CMK (cell line): ENCODE measurements at places on chromosomes 7 and 10.

GRCh38 chr7:20539201-20539600, 76.3 kb upstream of the ABCB5 start:
- DNase-seq: peak; percentile 15

GRCh38 chr10:51137756-51138529, 63.7 kb downstream of the PRKG1 start:
- no peak for DNase-seq

DNA sequence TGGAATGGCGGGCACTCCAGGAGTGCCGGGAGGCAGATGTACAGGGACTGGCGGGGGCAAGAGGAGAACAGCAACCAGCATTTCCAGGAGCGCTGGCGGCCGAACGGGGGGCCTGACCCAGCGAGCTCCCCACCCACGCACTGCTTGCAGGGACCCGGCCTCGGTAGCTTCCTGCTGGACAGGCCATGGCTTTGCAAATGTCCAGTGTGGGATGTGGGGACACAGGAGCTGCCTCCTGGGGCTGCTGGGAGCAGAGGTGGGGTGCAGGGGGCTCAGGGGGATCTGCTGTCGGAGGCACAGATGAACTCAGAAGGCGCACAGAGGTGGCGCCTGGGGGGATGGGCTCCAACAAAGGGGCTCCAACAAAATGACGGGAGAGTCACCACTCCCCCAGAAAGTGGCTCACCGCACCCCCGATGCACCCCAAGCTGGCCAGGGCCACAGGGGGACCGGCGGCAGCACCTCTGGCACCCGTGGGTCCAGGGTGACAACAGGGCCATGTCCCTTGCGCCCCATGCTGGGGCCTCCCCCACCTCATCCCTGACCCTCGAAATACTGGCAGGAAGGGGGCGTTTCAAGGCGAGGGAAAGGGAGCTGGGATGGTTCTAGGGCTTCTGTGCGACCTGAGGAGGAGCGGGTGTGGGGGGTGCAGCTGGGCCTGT, 41.1 kb downstream of the AP5Z1 start:
- no peak for DNase-seq

DNA sequence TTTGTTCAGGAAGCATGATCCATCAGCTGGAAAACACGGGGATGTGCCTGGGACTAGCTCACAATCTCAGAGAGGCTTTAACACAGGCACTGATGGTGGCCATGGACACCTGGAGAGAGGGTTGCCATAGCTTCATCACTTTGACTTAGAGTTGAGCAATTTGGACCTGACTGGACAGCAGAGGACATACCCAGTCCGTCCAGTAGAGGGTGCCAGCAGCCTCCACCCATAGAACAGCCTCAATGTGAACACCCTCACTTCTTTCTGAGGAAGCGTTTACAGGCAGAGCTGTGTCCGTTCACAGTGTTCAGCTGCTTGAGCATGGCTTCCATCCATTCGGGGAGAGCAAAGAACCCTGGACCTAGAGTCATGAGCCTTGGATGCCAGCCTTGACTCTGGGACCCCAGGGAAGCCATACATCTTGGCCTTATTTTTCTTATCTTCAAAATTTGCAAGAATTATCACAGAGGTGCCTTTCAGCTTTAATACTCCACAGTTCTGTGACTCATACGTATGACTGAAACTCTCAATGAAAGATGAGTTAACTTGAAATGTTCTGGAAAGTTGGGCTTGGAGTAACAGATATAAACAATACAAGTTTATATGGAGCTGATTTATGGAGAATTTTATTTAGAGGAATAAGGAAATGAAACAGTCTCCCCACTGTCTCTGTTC, 302.9 kb upstream of the PODXL start:
- DNase-seq: peak; percentile 18

DNA sequence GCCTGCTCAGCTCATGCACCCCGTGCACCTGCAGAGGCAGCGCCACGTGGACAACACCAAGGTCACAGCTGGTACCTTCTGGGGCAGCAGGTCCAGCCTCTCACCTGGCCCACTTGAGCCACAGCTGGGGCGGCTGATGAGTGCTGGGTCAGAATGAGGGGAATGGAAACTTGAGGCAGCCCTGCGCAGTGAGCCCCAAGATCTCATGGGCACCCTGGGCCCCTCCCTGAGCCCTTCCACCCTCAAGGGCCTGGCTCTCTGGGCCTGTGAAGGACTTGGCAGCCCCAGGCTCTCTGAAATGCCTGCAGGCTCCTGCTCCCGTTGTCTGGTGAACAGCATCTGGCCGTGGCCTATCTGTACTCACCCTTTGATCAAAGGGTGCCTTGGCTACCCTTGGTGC, 112.7 kb downstream of the TCERG1L start:
- DNase-seq: no peak

DNA sequence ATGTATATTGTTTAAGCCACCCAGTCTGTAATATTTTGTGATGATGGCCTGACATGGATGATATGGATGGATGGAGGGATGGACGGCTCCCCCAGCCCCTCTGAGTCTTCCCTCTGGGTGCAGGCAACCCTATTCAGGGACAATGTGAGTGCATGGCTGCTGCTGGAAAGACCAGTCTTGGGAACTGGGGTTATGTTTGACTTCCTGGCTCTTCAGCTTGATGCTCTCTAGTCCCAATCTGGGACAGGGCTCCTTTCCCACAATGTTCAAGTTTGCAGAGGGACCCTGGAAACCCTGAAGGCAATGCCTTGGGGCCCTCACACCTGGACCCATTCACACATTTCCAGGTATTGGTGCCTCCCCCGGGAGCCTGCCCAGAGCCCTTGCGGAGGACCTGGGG, 52.3 kb upstream of the RET start:
- DNase-seq: no peak

DNA sequence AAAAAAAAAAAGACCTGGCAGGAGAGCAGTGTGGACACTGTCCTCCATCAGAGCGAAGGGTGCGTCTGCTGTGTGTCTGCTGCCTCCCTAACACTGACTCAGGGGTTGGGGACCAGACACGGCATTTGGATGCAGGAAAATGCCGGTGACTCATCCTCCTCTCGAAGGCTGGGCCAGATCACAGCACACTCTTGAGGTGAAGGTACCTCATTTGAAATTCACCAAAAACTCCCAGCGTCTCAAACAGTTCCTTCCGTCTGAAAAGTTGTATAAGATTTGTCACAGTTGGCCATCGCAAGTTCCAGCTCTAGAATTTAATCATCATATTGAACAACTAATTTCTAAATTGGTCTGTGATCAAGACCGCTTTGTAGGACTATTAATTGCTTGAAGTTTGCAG, 118.1 kb upstream of the LYZL2 start:
- DNase-seq: no peak

GRCh38 chr7:100372694-100373093, 593 bp upstream of the PILRA start:
- DNase-seq: no peak

DNA sequence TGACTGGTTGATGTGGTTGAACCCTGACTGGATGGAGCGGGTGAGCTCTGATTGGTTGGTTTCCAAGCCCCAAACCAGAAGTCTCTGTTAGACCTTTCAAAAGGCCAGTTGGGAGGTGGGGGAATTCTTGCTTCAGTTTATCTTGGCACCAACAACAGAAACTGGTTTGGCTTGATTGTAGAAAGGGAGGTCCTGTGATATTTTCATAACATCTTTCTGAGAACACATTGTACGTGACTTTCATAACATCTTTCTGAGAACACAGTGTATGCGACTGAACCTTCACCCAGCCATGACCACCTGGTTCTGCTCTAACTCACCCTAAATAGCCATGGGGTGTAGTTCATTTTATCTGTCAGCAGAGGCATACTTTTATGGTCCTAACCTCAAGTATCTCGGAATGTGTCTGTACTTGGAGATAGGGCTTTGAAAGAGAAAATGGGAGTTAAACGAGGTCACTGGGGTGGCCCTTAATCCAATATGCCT, 88.3 kb downstream of the GALNT17 start:
- DNase-seq: no peak

DNA sequence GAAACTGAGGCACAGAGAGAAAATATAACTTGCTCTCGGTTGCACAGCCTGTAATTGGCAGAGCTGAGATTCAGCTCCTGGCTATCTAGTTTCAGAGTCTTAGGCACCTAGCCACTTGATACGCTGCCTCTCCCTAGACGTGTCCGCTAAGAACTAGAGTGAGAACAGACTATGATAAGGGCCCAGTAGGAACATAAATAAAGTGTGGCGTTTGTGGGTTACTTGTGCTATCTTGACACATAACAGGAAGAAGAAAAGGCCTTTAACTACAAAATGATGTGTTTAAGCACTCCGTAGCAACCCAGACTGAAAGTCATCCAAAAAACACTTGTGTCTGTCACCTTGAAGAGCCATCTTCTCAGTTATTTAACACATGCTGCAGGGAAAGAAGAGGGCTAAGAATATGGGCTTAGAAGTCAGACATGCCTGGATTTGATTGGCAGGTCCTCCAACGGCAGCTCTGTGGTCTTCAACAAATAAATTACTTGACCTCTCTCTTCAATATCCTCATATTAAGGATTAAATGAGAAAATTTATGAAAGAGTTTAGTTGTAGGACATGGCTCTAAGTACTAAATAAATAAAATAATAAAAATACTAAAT, 96.2 kb downstream of the SGMS1 start:
- DNase-seq: no peak
